Type B pancreatic cell (in vitro differentiated cells): ENCODE measurements at places on chromosomes 11 and 22. TPM values are rescaled to one million over a fixed set of nuclear protein-coding genes. Genes with fewer than 3 reads are reported as not detected.

The TMEM86A gene
- 3.6 and 6.5 TPM in 2 replicates for total RNA-seq

The XBP1 gene
- total RNA-seq: 127 and 170 TPM in 2 replicates

The LDHA gene
- 147 and 173 TPM in 2 replicates for total RNA-seq

The TYR gene
- total RNA-seq: 6.2 TPM in 1 of 2 replicates, not detected in the other

The SLC6A5 gene
- total RNA-seq: not detected in 2 replicates

- no peak for DNase-seq
- H3K27ac ChIP-seq: no peak overlapping the region
- no peak overlapping the region for H3K4me3 ChIP-seq
- no peaks in the 10 kb centered on the region for H3K36me3 ChIP-seq
- H3K27me3 ChIP-seq: peaks cover 28% of the 10 kb centered on the region
- H3K4me1 ChIP-seq: peaks cover 5% of the 10 kb centered on the region
Measured at GRCh38 chr11:44344921-44345320, 35.0 kb upstream of the ALX4 start.

- DNase-seq: no peak
- H3K27me3 ChIP-seq: peaks cover 18% of the 10 kb centered on the region
- no peaks in the 10 kb centered on the region for H3K4me1 ChIP-seq
- no peak overlapping the region for H3K27ac ChIP-seq
Measured at GRCh38 chr11:69839516-69839915, 20.3 kb upstream of the FGF3 start.

- peaks cover 4% of the 10 kb centered on the region for H3K27me3 ChIP-seq
- no peak overlapping the region for H3K27ac ChIP-seq
- H3K4me1 ChIP-seq: peaks cover 14% of the 10 kb centered on the region
Measured at GRCh38 chr11:66987158-66987620, 12.1 kb downstream of the C11orf86 start.

DNA sequence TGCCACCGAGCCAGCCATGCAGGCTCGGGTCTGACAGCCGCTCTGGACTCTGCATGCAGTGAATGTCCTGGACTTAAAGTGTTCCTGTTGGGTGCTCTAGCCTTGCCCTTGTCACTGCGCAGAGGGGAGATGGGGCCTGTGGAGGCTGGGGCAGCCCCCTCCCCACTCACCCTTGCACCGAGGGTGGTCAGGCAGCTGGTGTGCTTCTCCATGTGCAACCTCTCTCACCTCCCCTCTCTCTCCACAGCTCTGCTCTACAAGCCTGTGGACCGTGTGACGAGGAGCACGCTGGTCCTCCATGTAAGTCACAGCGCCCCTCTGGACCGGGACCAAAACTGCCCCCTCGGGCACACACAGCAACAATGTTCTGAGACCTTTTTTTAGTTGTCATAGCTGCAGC, 92.5 kb downstream of the BCR start:
- no peak overlapping the region for H3K4me3 ChIP-seq
- no peaks in the 10 kb centered on the region for H3K27me3 ChIP-seq
- H3K27ac ChIP-seq: no peak overlapping the region
- H3K4me1 ChIP-seq: peaks cover 20% of the 10 kb centered on the region

DNA sequence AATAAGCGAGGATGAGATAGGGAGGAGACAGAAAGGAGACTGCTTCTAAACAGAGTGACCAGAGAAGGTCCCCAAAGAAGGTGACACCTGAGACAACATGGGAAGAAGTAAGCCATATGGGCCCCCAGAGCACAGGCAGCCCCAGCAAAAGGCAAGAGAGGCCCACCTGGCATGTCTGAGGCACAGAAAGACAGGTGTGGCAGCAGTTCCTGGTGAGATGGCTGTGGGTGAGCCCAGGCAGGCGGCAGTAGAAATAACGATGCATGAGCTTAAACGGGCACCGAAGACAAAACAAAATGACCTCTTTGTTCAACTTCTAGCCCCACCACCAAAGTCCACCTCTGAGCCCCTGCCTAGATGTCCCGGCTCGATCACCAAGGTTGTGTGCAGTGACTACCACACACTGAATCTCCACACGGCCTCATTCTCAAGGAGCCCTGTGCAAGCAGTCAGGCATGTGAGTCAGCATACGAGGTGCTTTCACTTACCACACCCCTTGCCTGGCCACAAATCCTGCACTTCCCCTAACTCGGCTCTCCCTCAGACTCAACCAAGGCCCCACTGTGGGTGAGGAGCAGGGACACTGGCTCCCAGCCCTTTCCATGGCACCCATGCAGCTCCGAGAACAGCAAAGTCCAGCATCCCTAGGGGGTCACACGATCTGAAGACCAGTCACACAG, 77.6 kb downstream of the PACSIN2 start:
- peaks cover 3% of the 10 kb centered on the region for H3K36me3 ChIP-seq
- H3K27ac ChIP-seq: peak overlapping the region; percentile 31
- H3K4me1 ChIP-seq: peaks cover 56% of the 10 kb centered on the region
- no peak for DNase-seq
- no peak overlapping the region for H3K4me3 ChIP-seq
